ENCODE measurements at places on chromosomes 7 and 10.

GRCh38 chr10:126101736-126102135 is 205.4 kb downstream of the FANK1 start:
- DNase-seq, result no peak

GRCh38 chr7:74289018-74289658 is at the start of gene CLIP2:
Gene CLIP2, plus strand, starts transcription at chr7:74289407. Its CDS starts 28,140 bp downstream, at chr7:74317547.
- peak; percentile 81 for DNase-seq

- DNase-seq, result no peak
These were observed 5.5 kb upstream of the GNB2 start for GRCh38 chr7:100668069-100668449.

GRCh38 chr10:132383751-132384196 is 13.2 kb upstream of the PWWP2B start:
- DNase-seq, result no peak

DNA sequence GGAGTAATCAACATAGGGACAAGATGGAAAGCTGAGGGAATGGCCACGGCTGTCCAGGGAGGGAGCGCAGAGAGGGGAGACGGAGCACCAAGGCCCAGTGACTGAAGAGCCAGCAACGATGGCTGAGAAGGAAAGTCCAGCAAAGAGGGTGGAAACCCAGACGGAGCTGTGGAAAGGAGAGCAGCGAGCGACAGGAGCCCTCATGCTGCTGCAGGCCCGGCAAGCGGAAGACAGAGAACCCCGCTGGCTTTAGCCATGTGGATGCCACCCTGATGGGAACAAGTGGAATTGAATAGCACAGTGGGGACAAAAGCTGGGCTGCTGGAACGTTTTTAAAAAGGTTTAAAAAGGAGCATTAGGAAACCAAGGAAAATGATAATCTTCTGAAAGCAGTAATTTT is 82.9 kb upstream of the DDC start:
- DNase-seq, result no peak

GRCh38 chr10:19964625-19965024 is 148.4 kb downstream of the PLXDC2 start:
- no peak for DNase-seq

GRCh38 chr7:40303996-40304395 is 169.2 kb downstream of the SUGCT start:
- DNase-seq, result no peak
